ENCODE measurements at places on chromosomes 3 and 15.

GRCh38 chr3:112653209-112653871 is 12.4 kb upstream of the CCDC80 start:
- DNase-seq = peak; percentile 98

DNA sequence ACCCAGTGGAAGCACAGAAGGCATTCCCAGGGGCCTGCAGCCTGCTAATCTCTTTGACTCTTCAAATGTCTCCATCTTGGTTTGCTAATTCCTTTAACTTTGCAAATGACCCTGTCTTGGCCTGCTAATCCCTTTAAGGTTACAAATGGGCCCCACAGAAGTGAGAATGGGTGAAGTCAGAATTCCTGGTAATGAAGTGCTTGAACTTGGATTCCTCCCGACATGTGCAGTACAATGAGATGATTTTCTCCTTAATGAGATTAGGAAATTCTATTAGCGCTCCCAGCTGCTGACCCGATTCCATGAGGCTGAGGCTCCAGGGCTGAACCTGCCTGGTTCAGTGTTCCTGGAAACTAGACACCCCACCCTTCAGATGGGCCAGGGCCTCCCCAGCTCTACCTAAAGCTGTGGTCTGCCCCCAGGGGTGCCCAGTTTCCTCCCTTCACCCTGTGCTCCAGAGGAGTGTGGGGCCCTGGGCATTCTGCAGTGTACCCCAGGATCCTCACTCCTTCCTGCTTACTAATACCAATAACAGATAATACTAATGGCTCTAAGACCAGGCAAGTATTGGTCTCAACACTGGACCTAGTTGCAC is 47.4 kb downstream of the SCN5A start:
- no peak for DNase-seq

- no peak for DNase-seq
Measured at GRCh38 chr15:33757516-33758232, 210.6 kb upstream of the CHRM5 start.

DNA sequence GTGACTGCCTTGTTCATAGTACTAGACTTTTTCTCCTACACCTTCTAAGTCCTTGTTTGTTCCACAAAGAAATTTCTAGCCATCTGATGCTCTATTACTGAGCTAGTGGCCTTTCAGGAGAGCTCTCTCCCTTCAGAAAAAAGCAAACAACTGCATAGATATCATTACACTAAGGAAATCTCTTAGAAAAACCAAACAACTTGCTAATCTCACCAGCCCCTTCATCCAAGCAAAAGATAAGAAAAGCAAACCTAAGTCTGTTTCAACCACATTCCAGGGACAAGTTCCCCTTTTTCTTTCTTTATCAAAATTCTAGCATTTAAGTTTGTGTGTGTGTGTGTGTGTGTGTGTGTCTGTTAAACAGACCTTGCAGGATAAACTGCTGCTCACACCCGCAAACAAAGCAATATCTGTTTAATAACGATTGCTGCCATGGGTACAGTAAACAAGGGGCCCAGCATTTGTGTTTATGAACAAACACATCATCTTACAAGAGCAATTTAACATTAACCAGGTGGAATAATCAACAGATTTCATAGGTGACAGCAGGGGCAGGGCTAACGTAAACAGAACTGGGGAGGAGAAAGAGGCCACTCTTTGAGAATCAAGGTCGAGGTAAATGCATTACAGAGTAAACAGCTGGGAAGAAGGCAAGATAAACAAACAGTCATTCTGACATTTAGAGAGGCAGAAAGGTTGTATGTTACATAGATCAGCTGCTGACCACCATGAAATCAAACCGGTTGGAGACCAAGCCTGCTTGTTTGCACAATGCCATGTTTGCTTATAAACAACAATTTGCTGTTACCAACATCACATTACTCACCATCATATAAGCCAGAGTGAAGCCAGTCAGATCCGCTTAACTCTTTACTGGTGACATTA is 375.1 kb downstream of the FOXP1 start:
- no peak for DNase-seq

DNA sequence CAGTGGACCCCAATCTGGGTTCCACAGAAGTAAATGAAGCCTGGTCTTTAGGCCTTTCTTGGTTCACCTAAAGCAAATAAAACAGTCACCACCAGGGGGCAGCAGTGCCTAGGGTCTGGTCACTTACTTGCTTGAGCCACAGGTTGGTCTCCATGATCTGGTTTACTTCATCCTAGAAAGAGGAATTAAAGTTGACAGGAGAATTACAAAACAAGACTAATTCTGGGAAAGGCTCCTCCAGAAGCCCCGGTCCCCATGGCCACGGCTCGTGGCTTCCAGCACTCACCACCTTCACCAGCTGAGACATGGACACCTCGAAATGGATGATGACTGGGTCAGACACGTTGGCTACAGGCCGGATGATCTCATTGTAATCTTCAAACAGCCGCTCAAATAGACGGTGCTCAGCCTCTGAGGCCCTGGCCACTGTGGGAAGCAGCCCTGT is 2.3 kb downstream of the CHRNA3 start:
- DNase-seq = peak; percentile 32

GRCh38 chr3:159669766-159670165 is 318.9 kb upstream of the IL12A start:
- no peak for DNase-seq

- DNase-seq = no peak
Measured at GRCh38 chr3:111534701-111535100, 7.3 kb upstream of the CD96 start.

DNA sequence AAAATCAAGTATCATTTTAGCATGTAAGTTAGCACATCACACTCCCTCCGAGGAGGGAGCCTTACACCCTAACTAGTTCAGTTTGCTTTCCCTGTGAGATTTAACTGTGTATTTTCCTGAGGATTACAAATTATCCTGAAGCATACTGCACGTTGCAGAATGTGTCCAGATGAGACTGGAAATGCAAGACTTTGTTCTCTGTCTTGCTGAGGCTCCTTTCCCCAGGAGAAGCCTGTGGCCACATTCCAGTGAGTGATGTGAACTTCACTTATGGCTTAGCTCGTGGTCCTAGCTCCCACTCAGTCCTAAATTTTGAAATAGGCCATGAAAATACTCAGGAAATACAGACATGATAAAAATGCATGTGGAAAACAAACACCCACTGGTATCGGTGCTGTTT is 23.7 kb downstream of the PDZRN3 start:
- no peak for DNase-seq

DNA sequence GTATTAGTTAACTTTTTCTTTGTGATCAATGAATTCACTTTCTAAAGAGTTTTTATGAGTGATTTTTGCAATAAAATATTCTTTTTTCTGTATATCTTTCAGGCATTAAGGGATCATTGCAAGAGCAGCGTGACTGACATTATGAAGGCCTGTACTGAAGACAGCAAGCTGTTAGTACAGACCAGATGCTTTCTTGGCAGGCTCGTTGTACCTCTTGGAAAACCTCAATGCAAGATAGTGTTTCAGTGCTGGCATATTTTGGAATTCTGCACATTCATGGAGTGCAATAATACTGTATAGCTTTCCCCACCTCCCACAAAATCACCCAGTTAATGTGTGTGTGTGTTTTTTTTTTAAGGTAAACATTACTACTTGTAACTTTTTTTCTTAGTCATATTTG is 24.4 kb downstream of the SELENOT start:
- no peak for DNase-seq

GRCh38 chr3:112109322-112109721 is 23.1 kb downstream of the C3orf52 start:
- DNase-seq = no peak

DNA sequence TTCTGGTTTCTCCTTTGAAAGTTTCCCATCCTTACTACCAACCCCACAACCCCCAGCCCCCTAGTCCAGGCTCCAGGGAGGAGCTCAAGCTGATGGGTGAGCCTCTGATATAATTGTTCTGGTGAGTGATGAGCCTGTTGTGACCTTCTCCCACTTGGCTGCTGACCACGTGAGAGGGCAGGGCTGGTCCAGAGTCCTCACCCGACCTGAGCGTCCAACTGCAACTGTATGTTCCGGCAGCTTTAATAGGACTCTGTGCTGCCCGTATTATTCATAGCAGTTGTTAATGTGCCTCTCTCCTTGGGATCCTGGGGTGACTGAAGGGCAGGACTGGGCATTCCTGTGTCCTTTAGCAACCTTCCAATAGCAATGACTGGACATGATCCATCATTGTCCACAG is 56.2 kb downstream of the B3GNT5 start:
- DNase-seq = no peak

- no peak for DNase-seq
Measured at GRCh38 chr15:69612112-69612511, 159.5 kb downstream of the RPLP1 start.
